ENCODE measurements at places on chromosomes 1 and 21. TPM values are rescaled to one million over a fixed set of nuclear protein-coding genes. Genes with fewer than 3 reads are reported as not detected.

The GLIS1 gene
- total RNA-seq: not detected

The DNAH14 gene
- total RNA-seq: 2.3 TPM

The MFAP2 gene
- not detected for total RNA-seq

The LENEP gene
- total RNA-seq: not detected

The TSPEAR gene
- not detected for total RNA-seq

The ATP1A1 gene
- 202 TPM for total RNA-seq

The SPRR2A gene
- not detected for total RNA-seq

The RAB29 gene
- total RNA-seq: 22.5 TPM

The FMO3 gene
- not detected for total RNA-seq

The RGS2 gene
- 6.3 TPM for total RNA-seq

The TSACC gene
- total RNA-seq: 0.72 TPM

The CAPN8 gene
- total RNA-seq: not detected

The TAF1A gene
- 19.0 TPM for total RNA-seq

The OR14A2 gene
- not detected for total RNA-seq

The CSRP1 gene
- 56.2 TPM for total RNA-seq

The C1QB gene
- not detected for total RNA-seq

The CELA3B gene
- total RNA-seq: not detected

The PDIK1L gene
- 11.7 TPM for total RNA-seq

The UBL4B gene
- not detected for total RNA-seq

The RGS13 gene
- total RNA-seq: not detected

The CLEC20A gene
- not detected for total RNA-seq

The TMOD4 gene
- total RNA-seq: 2.5 TPM

The KLHL17 gene
- total RNA-seq: 31.2 TPM

The CD247 gene
- total RNA-seq: 224 TPM

The NBPF6 gene
- not detected for total RNA-seq

The YY1AP1 gene
- 56.2 TPM for total RNA-seq

The BARHL2 gene
- not detected for total RNA-seq

The NTMT2 gene
- not detected for total RNA-seq

The HECTD3 gene
- total RNA-seq: 16.9 TPM

The DMBX1 gene
- 0.09 TPM for total RNA-seq

The PLCH2 gene
- 6.0 TPM for total RNA-seq

The NR1I3 gene
- total RNA-seq: not detected

The ADAMTS4 gene
- 1.8 TPM for total RNA-seq

The IL12RB2 gene
- total RNA-seq: 29.1 TPM

The DIO1 gene
- not detected for total RNA-seq

The SPATA1 gene
- 2.5 TPM for total RNA-seq

The LAMC2 gene
- total RNA-seq: not detected

The NUP210L gene
- not detected for total RNA-seq

The LRRC38 gene
- total RNA-seq: not detected

The OR2T29 gene
- total RNA-seq: not detected

The ANGPTL1 gene
- not detected for total RNA-seq

The CRTC2 gene
- total RNA-seq: 71.8 TPM

The NENF gene
- 27.7 TPM for total RNA-seq

The GSTM4 gene
- total RNA-seq: 8.3 TPM

The OR2L13 gene
- total RNA-seq: not detected
